ENCODE measurements at places on chromosomes 7 and 10. TPM values are rescaled to one million over a fixed set of nuclear protein-coding genes. Genes with fewer than 3 reads are reported as not detected.

NODAL gene
- not detected for total RNA-seq

FUOM gene
- total RNA-seq = 15.5 TPM

CTAGE15 gene
- total RNA-seq = 0.14 TPM

POLL gene
- total RNA-seq = 9.5 TPM

TRPV6 gene
- not detected for total RNA-seq

HGF gene
- 462 TPM for total RNA-seq

ANXA8 gene
- 1.4 TPM for total RNA-seq

RSPH10B gene
- 0.09 TPM for total RNA-seq

CAV1 gene
- total RNA-seq = 150 TPM

AKR1D1 gene
- total RNA-seq = not detected

GIMAP5 gene
- 0.14 TPM for total RNA-seq

PLOD3 gene
- 114 TPM for total RNA-seq

MDFIC gene
- 48.1 TPM for total RNA-seq

ZNF488 gene
- total RNA-seq = not detected
